ENCODE measurements at places on chromosomes 16 and 17. TPM values are rescaled to one million over a fixed set of nuclear protein-coding genes. Genes with fewer than 3 reads are reported as not detected.

ACSM5 gene
- 8.7 TPM for total RNA-seq

OR1F1 gene
- not detected for total RNA-seq

- DNase-seq = no peak
Measured at GRCh38 chr16:18937390-18937789, 11.2 kb upstream of the SMG1 start.

RAB37 gene
- 17.4 TPM for total RNA-seq

DNA sequence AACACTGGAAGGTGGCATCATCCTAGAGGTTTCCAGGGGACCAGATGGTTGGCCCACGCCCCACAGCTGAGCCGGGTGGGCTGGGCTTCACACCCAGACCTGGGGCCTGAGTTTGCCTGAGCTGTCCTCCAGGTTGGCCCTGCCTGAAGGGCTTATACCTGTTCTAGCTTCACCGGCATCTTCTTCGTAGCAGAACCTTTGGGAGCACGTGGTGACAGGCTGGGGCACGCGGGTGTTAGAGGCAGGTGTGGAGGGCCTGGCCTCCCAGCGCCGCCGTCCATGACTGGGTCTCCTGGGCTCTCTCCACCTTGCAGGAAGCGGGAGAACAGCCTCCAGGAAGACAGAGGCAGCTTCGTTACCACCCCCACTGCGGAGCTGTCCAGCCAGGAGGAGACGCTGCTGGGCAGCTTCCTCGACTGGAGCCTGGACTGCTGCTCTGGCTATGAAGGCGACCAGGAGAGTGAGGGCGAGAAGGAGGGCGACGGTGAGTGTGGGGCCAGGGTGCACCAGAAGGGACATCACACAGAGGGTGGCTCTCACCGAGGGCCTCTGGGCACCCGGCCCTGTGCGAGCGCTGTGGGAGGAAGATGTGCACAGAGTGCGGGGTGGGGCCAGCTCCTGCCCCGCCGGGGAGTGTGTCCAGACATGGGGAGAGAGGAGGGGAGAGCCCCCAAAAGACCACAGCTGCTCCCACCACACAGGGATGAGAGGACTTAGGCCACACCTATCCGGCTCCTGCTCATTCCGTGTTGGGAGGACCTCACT, 4.6 kb upstream of the TEDC2 start:
- no peak for DNase-seq

- no peak for DNase-seq
Measured at GRCh38 chr17:13199425-13199824, 181.6 kb upstream of the ELAC2 start.

DNA sequence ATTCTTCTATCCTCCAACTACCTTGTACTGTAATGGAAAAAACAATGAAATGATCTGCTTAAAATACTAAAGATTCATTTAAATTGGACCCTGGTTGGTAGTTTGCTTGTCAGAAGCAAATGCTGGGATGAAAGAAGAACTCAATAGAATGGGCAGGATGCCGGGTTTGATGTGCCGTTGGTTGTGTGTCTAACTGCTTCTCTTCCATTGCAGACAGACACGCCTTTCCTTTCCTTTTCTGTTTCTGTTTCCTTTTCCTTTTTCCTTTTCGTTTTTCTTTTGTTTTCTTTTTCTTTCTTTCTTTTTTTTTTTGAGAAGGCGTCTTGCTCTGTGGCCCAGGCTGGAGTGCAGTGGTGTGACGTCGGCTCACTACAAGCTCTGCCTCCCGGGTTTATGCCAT, 64.6 kb downstream of the PLCG2 start:
- DNase-seq = no peak

DNA sequence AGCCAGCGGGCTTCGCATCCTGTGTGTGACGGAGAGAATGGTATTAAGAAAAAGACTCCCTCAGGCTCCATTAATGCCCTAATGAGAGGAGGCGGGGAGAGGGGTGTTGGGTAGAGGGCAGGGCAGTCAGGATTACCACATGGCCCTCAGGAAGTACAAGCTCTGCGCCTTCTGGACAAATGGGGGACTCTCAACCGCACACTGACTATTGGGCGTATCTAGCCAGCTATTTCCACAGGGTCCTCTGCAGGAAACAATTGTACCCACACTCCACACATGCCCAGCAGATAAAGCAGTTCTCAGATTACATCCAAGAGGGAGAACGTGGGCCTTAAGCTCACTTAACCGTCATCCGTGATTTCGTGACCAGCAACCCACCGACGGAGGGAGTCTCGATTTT, 14.7 kb downstream of the NXN start:
- DNase-seq = no peak

DNA sequence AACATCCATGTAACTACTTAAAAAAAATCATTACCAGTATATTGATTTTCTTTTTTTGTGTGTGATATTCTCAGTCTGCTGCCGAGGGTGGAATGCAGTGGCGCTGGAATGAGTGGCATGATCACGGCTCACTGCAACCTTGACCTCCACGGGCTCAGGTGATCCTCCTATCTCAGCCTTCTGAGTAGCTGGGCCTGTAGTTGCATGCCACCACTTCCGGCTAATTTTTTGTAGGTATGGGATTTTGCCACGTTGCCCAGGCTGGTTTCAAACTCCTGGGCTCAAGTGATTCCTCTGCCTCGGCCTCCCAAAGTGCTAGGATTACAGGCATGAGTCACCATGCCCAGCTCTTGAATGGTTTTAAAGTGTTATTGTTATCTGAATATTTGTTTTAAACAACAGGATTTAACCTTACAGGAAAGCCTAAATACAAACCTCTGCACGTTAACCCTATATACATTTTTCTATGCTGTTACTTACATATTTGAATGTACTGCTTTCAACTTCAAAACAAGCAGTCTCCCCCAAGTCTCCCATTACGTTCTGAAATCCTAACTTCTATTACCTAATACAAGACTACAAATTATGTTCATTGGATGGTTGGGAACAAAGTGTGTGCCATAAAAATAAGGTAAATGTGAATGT, 61.7 kb downstream of the KPNA2 start:
- no peak for DNase-seq

TBC1D3K gene
- total RNA-seq = not detected

GRCh38 chr16:4989391-4990006, 31.4 kb downstream of the SEC14L5 start:
- DNase-seq = no peak

SLFN12L gene
- 39.5 TPM for total RNA-seq

CSH2 gene
- not detected for total RNA-seq

TNP2 gene
- not detected for total RNA-seq

ACSM2A gene
- not detected for total RNA-seq

DNA sequence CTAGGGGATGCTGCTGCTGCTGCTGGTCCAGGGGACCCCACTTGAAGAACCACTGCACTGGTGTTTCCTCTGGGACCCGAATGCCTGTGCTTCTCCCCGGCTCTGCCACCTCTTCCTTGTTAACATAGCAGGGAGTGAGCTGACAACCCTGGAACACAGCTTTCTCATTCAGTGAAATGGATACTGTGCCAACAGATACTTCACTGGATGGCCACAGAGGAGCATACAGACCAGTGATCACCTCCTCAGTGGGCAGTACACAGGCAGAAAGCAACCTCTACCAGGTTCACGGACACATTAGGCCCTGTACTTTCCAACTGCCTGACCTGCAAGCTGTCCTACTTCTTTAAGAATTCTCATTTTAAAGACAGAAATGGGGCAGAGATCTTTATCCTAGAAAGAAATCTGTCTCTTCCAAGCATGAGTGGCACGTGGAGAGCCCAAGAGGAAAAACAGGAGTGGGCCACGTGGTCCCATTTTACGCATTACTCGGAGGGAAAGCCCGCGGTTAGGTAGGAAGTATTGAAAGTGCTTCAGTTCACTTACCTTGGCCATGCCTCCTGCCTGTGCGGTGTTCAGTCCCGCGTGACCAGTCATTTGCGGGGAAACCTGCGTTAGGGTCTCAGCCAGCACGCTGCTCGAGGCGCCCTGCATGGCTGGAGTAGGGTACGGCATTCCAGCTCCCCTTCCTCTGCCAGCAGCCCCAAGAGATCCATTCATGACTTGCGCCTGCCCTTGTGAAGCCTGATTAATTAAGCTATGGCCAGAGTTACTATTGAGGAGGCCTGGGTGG, 30.6 kb downstream of the CREBBP start:
- DNase-seq = no peak

DNA sequence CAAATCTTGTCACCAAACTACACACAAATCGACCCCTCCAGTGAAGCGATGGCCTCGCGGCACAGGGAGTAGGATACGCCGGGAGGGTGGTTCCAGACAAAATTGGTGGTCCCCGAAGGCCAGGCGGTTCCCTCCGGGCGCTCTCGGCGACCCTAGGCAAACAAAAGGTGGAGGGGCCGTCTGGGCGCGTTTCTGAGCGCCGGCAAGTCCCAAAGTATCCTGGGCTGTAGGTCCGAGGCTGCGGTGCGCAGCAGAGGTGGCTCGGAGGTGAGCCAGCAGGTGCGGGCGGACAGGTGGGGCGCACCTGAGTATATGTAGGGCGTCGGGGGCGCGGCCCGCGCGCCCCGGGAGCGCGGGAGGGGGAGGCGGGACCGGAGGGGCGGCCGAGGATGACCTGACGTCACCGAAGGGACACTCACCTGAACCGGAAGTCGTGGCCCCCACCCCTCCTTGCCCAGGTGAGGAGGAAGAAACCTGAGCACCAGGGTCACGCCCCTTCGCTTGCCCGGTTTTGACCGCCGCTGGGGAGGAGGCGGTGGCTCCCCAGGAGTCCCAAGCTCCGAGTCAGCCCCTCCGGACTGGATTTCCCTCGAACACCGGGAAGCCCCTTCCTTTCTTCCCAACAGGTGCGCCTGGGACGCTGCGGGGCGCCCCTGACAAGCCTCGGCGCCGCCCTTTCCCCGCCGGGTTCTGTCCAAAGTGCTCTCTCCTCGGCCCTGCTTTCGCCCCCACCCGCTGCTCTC, at the start of gene CLDN7:
CLDN7 (minus strand) TSS at position 287 of the 743 bp plus-strand sequence. CDS start 435 bp downstream, outside the sequence.
- no peak for DNase-seq

GRCh38 chr17:70394473-70395232, 225.3 kb downstream of the KCNJ2 start:
- no peak for DNase-seq

Data from spleen (tissue), 13 donors.